GM13977 (cell line): ENCODE measurements at places on chromosomes 2 and 18.

DNA sequence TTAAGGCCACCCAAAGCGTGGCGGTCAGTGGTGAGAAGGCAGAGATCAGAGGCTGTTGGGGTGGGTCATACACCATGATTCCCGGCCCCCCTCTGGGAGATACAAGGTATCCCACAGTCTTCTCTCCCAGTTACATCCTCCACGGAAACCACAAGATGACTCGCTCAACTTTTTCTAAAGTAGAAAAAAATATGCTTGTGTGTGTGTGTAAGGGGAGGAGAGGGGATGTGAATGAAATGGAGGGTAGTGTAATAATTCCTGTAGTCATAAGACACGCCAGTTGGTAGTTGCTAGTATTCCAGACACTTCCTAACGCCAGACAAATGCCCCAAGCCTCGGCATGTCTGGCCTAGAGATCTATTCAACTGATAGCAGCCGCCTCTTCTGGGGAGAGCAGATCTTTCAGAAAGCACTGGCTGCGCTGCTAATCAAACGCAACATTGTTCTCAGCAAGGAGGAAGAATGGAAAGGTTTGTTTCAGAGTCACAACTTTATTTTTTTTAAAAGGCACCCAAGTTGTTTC is 143.5 kb downstream of the TGIF1 start:
- no peak for DNase-seq

DNA sequence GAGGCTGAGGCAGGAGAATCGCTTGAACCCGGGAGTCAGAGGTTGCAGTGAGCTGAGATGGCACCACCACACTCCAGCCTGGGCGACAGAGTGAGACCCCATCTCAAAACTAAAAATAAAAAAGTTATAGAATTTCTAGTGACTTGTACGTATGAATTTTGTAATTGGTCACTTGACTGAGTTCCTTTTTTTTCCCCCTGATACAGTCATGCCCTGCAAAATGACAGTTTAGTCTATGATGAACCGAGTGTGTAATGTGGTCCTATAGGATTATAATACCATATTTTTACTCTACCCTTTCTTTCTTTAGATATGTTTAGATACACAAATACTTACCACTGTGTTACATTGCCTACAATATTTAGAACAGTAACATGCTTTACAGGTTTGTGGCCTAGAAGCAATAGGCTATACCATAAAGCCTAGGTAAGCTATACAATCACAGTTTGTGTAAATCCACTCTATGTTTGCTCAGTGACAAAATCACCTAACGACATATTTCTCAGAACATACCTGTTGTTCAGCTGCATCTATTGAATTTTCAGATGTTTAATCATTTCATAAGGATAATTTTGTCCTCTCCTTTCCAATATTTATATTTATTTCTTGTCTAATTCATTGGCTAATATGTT is 25.4 kb downstream of the SOCS6 start:
- no peak for DNase-seq

- no peak for DNase-seq
Observed at GRCh38 chr2:68244456-68244855, 7.9 kb downstream of the PPP3R1 start.

- no peak for DNase-seq
Observed at GRCh38 chr2:11710632-11711353, 35.6 kb upstream of the LPIN1 start.

DNA sequence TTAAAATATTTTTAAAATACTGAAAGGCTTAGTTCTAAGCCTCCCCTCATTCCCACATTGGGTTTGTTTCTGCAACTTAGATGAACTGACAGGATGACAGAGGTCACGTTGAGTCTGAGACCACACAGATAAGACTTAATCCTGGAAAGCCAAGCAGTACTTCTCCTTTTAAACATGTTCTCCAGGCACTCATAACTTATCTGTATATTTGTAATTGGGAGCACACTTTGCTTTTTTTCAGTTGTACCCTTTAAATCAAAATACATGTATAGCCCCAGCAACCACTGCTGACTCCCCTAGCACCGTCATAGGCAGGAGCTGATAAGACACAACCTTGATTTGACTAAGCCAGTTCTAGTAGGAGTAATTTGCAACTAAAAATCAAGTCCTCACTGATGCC is 394.8 kb downstream of the PID1 start:
- no peak for DNase-seq

DNA sequence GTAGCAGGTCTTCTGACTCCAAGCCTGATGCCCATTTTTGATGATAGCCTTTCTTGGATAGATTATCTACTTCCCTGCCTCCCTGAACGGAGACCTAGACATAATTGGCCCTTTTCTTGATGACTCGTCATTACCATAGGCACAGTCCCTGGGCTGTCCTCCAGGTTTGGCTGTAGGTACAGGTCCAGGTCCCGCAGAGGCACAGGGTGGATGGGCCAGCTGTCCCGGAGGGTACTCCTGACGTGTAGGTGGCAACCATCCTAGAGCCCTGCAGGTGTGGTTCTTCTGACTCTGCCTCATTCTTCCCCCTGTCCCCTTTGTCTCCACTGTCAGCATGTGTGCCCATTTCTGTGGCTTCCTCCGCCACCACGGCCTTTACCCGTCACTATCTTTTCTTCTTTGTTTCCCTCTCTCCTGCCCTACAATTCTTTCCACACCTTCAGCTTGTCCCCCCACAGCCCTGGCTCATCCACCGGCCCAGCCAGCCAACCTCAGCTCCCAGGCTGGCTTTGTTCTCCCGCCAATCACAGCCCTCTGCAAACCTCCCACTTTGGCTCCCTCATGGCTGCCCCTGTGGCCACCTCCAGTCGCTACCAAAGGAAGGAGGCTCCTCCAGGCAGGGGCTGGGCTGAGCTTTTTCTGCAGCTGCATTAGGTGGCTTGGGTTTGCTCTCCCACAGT is 102.8 kb downstream of the SMAD7 start:
- DNase-seq, result no peak

DNA sequence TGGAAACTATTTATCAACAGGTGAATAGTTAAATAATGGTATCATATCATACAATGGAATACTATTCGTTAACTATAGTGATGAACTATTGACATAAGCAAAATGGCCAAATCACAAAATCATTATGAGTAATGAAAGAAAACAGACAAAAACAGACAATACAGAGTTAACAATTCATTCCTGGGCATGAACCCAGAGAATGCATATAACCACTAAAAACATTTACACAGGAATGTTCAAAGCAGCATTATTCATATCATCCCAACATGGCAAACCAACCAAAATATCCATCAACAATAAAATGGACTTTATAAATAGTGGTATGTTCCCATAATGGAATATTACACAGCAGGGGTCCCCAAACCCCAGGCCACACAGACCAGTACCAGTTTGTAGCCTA is 131.2 kb upstream of the CYP1B1 start:
- no peak for DNase-seq

DNA sequence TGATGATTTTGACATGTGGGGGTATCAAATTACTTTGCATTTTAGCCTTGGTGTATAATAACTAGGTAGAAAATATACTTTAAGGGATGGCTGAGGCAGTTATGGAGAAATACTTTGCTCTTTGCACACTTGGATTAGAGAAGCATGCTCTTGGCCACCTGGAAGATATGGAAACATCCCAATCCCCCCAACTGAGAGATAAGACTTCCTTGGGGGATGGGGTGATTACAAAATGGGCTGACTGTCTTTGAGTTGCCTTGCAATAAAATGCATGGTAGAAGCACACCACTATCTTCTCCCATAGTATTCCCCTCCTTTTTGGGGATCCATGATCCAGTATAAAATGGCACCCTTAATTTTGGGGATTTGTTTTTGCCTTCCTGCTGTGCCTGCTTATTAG is 15.1 kb upstream of the FAM98A start:
- no peak for DNase-seq

GRCh38 chr2:205387350-205388055 is 294.8 kb upstream of the NRP2 start:
- no peak for DNase-seq
